ENCODE measurements at places on chromosomes 1 and 21. TPM values are rescaled to one million over a fixed set of nuclear protein-coding genes. Genes with fewer than 3 reads are reported as not detected.

DNA sequence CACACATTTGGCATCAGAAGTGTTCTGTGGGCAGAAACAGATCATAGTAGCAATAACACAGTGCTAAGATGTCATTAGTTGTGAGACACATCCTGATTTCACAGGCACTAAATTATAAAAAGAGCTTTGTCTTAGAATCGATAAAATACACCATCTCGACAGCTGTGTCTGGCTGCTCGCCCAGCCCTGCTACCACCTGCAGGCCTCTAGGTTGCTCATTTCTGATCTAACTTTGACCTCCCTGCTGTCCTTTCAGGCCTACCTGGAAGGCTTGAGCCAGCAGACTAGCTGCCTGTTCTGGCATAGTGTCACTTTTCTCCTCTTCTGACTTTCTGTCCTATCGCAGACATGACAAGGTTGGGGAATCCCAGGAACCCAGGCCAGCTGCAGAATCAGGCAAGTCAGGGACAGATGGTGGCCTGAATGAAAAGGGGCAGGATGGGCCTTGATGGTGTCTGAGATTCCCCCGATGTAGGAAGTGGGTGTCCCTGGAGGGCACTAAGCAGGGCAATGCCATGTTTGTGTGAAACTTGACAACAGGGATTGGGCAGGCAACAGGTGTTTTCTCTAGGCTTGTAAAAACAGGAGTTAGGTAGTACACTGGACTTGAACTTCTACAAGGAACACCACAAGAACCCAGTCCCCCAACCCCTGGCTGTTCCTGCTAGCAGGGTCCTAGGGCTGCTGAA lies 66.6 kb upstream of the RHOU start:
- no peak for DNase-seq

DNA sequence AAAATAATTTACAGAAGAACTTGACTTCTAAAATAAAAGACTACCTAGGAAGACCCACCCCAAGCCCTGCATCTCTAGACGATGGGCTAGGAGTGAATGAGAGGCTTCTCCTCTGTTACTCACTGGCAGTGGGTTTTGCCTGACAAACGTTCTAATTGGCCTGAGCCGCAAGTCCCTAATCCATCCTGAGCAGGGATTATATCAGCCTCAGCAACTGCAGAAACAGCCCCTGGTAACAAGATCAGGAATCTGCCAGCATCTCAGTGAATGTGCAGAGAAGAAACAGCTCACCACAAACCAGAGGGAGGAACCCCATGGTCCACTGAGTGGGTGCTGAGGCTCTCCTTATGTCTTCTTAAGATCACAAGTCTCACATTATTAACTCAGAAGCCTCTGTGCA lies 240.6 kb downstream of the BRINP2 start:
- no peak for DNase-seq

- DNase-seq = no peak
Measured at GRCh38 chr21:44896561-44897286, 23.2 kb upstream of the PTTG1IP start.

DNA sequence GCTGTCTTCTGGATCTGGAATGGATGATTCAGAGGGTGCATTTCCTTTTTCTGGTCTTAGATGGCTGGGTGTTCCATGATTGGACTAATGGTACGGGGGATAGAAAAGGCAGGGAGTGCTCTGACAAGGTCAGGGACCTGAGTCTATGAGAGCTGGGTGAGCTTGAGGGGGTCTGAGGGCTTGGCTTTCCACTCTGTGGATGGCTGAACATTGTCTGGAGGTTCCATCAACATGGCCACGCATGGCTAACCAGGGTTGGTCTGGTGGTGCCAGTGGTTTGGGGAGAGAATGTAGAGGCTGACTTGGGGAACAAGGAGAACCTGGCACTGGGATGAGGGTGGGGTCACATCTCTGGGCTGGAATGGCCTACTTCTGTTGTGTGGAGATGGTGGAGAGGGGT lies 41.5 kb upstream of the TSPAN2 start:
- no peak for DNase-seq

GRCh38 chr1:167344112-167344511 lies 123.4 kb downstream of the POU2F1 start:
- DNase-seq = no peak

DNA sequence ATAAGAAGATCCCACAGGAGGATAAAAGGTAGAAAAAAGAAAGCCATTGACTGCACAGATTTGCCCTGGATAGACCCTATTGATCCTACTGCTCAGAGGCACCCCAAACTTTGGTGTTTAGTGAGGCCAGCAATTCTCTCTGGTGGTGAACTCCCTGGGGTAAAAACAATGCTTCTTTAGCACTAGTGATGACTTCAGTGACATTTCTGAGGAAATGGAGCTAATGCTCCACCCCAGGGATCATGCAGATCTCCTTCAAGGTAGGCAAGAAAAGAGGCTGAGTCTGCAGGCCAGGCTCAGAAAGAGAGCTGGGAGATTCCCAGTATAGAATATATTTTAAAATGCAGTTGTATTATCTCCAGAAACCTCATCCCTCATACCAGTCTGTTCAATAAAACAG lies 140.3 kb downstream of the LMX1A start:
- DNase-seq = no peak

DNA sequence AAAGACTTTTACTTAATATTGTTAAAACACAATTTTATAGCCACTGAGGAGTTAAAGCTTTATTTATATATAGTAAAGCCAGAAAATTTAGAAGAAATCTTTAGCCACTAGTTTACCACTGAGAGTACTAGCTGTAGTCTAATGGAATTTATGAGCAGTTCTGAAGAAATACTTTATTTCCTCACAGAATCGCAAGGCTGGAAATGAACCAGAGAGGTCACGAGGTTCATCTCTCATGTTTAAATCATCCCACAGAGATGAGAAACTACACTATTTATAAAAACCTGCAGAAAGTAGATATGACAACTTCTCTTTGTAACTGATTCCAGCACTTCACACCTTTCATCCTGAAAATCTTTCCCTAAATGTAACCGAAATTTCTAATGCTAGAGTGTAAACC lies 26.0 kb downstream of the ADGRL4 start:
- DNase-seq = no peak

DNA sequence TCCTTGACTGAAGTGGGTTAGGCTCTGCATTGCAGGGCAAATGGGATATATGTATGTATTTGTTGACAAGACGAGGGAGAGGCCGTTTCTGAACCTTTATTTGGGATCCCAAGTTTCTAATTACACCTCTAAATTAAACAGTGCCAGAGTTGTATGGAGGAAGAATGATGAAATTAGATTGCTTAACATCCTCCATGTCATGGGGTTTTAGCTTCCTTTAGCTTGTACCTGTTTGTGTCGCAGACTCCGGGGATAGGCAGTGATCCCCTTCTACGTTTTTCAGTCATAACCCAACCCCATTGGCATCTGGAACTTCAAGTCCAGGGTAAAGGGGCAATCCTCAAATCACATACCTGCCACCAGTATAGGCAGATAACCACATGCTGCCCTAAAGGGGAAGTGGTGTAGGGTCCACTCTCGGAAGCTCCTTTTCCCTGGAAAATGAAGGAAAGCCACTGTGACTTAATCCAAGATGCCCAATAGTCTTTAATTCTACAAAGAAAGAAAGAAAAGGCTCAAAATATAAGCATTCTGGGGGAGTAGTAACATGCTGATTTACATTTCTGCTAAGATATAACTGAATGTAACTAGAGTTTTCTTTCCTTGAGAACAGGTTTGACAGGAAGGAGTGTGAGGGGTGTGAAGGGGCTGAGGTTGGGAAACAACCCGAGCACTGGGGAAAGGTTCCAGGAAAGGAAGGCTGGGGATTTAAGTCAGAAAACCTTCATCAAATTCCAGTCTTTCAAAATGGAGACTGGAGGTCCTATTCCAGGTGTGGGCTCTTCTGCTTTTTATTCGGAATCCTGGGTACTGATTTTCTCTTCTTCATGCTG lies 77.6 kb downstream of the RGL1 start:
- DNase-seq = no peak

DNA sequence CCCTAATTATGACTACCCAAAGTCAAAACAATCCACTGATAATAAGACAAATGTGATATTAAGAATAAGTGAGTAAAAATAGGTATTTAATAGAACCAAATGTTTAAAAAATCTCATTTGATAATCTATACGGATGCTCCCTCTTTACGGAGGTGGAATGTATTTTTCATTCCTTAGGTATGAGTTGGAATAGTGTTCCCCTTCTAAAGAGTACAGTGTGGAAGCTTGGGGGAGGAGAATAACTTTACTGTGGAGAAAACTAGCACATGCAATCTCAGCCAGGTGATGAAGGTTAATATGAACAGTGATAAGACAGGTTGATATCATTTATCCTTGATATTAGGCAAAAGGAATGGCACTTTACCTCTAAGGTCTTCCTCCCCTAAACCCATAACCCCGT lies 74.6 kb downstream of the GPR88 start:
- no peak for DNase-seq

GRCh38 chr1:19315378-19316198 lies 3.5 kb downstream of the SLC66A1 start:
- DNase-seq = no peak

GRCh38 chr1:235401251-235401650 lies 34.0 kb downstream of the TBCE start:
- DNase-seq = no peak

DNA sequence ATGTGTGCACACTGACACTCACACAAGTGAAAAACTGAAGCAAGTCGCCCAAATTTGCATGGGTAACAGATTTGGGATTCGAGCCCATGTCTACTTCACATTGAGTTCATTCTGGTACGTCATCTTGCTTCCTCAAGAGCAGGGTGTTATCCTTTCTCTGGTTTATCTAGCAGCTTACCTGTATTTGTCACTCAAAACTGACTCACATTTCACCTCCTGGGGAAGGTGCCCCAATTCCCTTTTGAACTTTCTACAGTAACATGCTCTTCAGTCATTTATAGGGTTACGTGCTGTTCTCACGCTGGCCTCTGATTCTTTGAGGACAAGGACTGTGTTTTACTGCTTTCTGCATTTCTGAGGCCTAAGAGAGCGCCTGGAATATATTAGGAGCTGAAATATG lies 162.8 kb downstream of the PDE4B start:
- DNase-seq = no peak

GRCh38 chr1:3672231-3672970 lies 20.1 kb downstream of the TP73 start:
- no peak for DNase-seq

GRCh38 chr21:44508426-44508710 lies 31.6 kb downstream of the KRTAP10-1 start:
- DNase-seq = no peak

DNA sequence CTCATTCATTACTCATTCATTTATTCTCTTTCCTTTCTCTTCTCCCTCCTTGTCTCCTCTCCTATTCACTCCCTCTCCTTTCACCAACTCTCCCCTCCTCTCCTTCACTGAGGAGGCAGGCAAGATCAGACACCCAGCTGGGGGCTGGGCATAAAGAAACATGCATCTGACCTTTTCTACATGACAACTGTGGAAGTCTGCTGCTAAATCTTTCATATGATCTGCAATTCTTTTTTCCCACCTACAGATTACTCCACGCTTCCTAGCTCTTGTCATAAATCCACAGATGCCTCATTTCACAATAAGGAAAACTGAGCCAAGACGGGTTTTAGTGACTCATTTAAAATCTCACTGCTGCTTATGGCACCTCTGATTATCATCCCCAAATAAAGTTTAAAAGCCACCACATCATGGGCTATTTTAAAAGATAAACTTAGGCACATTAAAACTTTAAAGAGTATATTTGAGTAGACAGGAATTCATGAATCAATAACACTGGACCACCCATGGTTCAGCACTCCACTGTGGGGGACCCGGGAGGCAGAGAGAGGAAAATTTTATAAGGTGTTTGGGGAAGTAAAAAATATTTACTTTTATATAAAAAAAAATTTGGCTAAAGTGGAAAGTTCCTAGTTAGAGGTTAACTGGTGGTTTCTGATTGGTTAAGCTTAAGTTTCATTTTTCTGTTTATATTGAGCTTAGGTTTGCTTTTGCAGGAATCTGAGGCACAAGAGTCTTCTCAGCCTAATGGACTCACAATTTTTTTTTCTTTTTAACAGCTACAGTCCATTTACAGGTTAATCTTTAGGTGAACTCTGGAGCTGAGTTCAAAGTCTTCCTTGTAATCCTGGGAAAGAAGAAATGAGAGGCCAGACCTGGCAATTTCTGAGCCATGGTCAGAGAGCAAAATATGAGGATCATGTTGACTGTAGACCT lies 55.8 kb upstream of the DNAH14 start:
- DNase-seq = no peak

DNA sequence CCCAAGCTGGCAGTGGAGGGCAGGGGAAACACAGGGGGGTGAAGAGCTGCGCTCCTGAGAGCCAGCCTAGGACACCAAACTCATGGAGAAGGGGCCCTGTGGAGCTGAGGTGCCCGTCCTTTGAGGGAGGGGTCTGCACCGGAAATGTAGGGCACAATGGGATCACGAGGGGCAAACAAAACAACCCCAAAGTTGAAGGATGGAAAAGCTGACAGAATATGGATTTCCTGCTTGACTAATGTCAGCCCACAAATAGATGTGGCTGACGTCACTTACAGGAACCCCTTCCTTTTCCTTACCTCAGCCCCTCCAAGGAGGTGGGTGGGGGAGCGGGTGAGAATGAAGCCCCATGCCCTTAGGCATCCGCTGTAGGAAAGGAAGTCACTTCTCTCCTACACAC lies 110.9 kb downstream of the KCNN3 start:
- DNase-seq = no peak

DNA sequence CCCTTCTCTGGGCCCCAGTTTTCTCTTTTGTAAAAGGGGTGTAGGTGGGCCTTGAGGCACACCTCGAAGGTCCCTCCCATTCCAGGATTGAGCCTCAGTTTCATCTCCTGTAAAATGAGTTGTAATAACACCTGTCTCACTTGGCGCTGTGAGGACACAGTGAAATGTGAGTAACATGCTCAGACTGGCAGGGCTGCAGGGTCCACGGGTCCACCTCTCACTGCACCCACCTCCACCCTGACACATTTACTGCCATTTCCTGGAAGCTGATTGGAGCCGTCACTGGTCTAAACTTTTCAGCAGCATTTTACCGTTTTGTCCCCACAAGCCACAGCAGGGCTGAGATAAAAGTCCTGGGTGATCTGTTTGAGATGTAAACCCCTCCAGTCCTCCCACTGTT lies 398.0 kb downstream of the PTPRU start:
- no peak for DNase-seq

CNST gene
- polyA plus RNA-seq = 20.7 TPM

LIPI gene
- polyA plus RNA-seq = 1.0 TPM

DCDC2B gene
- 2.4 TPM for polyA plus RNA-seq

NR1I3 gene
- 0.85 TPM for polyA plus RNA-seq

SLC5A9 gene
- polyA plus RNA-seq = 5.7 TPM

KLF17 gene
- 0.09 TPM for polyA plus RNA-seq
